ENCODE measurements at places on chromosomes 2 and 18.

DNA sequence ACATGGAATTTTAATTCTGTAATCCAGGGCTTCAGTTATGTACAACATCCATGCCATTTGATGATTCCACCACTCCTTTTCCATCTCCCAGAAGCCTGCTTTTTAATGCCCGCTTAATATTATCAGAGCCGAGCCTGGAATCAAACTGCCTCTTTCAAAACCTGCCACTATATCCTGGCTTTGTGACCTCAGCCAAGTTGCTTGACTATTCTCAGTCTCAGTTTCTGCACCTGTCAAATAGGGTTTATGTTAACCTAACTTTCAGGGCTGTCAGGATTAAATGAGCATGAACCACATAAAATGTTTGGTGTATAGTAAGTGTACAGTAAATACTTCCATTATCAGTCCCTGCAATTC is 108.7 kb downstream of the XRCC5 start:
- DNase-seq, result no peak

DNA sequence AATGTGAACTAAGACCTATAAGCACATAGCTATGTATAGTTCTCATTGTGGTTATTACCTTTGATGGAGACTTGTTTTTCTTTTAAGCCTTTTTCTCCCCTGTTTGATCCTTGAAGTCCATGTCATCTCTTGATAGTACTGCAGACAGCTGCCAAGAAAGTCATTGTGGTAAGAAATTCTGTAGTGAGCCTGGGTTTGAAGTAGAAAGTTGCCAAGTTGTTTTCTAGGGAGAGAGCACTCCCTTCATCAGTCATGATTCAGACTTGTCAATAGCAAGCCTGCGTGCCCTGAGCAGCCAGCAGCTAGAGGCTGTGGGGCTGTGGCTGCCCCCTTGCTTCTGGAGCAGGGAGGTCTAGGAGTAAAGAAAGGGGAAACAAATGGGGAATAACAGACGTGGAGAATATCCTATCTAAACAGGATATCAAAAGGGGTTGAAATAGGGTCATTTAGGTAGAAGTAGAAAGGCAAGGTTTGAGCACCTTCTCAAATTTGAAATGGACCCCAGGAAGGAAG is 8.4 kb downstream of the SP5 start:
- DNase-seq, result no peak

- no peak for DNase-seq
These were observed 64.7 kb upstream of the TLK1 start for GRCh38 chr2:171225302-171225980.

GRCh38 chr2:143231254-143231645 is 102.0 kb downstream of the ARHGAP15 start:
- DNase-seq, result no peak

DNA sequence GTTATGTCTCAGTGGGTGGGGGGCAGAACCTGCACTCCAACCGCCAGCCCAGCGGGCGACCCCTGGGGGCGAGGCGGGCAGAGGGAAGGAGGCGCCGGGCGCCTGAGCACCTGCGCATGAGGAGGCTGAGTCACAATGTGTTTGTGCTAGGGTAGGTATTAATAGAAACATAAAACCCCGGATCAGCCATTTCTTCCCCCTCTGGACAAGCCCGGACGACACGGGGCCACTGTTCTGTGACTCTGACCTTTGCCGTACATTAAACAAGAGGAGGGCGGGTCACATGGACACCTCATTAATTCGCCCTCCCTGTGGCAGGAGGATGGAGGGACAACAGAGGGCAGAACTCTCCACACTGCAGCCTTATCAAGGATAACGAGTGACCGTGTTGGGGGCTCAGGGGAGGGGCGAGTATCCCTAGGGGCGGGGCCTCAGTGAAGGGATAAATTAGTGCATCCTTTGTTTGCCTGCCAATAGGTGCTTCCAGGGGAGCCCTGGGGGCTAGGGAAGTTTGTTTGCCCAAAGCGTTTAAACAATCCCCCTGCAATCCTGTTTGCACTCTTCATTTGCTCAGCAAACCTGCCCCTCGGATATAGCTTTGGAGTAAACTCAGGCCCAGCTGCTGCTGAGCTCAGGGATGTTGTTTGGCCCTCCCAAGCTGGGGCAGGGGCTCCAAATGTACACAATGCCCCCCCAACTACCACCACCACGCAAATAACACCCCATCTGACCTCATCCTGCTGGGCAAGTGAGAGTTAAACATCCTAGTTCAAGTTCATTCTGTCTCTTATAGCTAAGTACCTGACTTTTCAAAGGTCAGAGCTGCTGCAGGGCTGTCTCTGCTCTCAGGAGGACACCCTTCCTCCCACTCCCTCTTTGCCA is 171.2 kb upstream of the GLI2 start:
- peak; percentile 84 for DNase-seq

DNA sequence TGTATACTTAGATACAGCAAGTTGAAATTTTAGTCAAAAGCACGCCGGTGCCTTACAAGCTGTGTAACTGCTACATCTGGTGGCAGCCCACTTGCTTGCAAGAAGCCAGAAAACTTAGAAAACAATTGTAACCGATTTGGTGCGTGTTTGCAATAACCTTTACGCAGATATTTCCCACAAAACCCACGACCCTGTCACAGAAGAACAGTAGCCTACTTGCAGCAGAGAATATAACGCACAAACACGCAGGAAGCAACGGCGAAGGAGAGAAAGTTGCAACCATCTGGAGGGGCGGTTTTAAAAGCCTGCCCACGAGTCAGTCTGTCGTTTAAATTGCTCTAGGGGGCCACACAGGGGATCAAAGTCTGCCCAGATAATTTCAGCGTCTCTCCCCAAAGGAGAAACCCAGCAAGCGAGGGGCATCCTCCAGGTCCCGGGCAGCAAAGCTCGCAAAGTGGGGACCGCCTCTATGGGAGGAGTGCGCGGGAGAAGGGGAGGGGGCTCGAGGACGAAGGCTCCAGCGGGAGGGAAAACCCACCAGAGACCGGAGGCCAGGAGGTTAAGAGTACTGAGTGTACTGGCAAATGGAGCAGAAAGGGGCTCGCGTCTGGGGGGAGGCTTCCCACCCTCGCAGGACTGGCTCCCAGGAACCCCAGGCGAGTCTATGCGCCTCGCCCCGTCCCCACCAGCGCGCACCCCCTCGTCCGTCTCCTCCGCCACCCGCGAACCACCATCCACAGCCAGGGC is 1.1 kb downstream of the TLK1 start:
- peak; percentile 49 for DNase-seq

- no peak for DNase-seq
These were observed 100.5 kb downstream of the SPTBN1 start for GRCh38 chr2:54556621-54557121.

Measured in NCI-H748 treated with DMSO at 0.1 percent for 48 hours (cell line).